GDM1 (cell line): ENCODE measurements at places on chromosomes 16 and 17.

DNA sequence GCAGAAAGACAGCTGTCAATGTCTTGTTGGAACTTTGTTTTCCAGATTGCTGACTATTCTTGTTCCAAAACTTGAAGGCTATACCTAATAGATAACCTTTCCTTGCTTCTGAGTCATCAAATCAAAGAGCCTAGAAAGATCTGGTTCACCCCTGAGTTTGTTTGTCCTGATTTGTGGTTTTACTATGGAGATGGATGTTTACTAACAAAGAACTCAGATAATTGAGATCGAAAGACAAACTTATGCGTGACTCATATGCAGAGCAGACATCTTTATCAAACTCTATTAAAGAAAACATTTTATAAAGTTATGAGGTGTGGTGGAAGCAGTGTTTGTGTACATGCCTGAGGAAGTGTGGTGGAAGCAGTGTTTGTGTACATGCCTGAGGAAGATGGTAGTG lies 311.1 kb upstream of the TBX2 start:
- DNase-seq = no peak

DNA sequence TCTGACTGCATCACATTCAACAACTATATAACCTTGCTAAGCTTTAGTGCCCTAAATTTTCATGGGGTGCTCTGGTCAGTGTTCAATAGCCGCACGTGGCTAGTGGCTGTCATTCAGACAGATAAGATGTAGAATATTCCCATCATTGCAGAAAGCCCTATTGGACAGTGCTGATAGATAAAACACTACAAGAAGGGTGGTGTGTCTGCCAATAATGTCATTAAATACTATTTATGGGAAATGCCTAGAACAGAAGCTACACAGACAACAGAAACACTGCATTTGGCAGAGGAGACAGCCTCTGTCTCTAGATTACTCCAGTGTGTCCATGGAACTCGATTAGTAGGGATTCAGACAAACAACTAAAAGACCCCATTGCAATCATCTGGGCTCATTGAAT lies 28.4 kb upstream of the PMP22 start:
- no peak for DNase-seq

DNA sequence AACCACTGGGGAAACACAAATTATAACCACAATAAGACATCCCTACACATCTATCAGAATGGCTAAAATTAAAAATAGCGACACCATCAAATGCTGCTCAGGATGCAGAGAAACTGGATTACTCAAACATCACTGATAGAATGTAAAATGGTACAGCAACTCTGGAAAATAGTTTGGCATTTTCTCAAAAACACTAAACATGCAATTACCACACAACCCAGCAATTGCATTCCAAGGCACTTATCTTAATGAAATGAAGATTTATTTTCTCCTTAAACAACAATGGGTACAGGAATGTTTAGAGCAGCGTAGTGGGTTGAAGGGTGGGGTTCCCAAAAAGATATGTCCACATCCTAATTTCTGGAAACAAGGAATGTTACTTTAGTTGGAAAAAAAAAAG lies 309.0 kb upstream of the PMFBP1 start:
- no peak for DNase-seq

- no peak for DNase-seq
Observed at GRCh38 chr16:28319476-28320022, 27.2 kb downstream of the SBK1 start.

- DNase-seq = no peak
Observed at GRCh38 chr16:7027401-7027800, 305.2 kb upstream of the RBFOX1 start.
